Omental fat pad (tissue), 4 donors: ENCODE measurements at places on chromosomes 1 and 21. TPM values are rescaled to one million over a fixed set of nuclear protein-coding genes. Genes with fewer than 3 reads are reported as not detected.

DNA sequence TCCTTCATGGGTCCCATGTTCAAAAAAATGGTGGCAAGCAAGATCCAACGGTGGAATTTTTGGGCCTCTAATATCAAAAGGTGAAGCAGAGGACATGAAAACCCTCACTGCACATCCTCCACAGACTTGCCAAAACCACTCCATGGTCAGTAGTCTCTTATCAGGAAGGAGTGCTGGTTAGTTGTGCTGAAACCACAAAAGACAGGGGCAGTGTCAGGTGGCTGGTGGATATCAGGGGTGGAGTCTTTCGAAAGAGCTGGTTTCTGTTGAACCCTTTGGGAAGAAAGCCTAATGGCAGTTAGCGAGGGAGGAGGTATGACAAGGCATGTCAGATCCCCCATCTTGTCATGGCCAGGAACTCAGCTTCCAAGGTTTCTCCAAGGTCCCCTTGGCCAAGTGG lies 395.9 kb upstream of the CAMK1G start:
- DNase-seq: no peak

Gene TENT5C
- total RNA-seq: 6.5 TPM

Gene PAX7
- not detected for total RNA-seq

- DNase-seq: no peak
Observed at GRCh38 chr1:20365421-20366055, 74.9 kb downstream of the VWA5B1 start.

GRCh38 chr1:234286206-234286605 lies 87.0 kb upstream of the COA6 start:
- DNase-seq: no peak
